ENCODE measurements at places on chromosomes 16 and 17. TPM values are rescaled to one million over a fixed set of nuclear protein-coding genes. Genes with fewer than 3 reads are reported as not detected.
A peak's percentile ranks its signal among the peaks of the same experiment; 100 is the strongest.

DNA sequence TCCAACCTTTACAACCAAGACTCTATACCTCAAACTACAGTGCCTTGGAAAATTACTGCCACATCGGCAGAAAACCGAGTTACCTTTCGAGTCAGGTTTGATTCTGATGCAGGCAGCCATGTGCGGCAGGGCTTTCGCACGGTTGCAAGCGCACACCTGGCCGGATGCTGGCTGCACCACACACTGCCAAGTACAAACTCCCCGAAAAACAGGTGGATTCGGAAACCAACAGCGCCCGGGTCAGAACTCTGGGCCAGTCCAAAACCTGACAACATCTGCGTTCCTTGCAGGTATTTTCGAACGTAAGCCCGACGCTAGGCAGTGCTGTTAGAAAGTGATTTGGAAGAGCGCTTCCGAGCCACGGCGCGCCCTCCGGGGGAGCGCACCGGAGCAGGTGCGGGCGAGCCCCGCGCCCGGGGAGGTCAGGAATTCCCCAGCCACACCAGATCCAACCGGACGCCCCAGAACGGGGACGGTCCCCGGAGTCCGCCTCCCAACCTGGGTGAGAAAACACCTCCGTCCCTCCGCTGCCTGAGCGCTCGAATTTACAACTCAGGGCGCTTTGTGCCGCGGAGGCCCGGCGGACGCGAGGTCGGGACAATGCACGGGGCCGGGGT is 1.2 kb downstream of the USP7 start:
- no peak for DNase-seq

DNA sequence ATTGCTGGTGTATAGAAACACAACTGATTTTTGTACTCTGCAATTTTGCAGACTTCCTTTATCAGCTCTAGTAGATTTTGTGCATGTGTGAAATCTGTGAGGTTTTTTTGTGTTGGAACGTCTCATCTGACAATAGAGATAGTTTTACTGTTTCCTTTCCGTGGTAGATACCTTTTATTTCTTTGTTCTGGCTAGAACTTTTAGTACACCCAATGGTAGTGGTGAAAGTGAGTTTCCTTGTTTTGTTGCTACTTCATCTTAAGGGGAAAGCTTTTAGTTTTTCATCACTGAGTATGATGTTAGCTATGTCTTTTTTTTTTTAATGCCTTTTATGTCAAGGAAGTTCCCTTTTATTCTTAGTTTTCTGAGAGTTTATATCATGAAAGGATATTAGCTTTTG is 118.1 kb downstream of the OR1D5 start:
- DNase-seq, result no peak

GRCh38 chr17:39627712-39628516 is 1.2 kb downstream of the PPP1R1B start:
- peak; percentile 39 for DNase-seq

GRCh38 chr17:44414394-44415155 is 25.1 kb upstream of the ITGA2B start:
- no peak for DNase-seq

DNA sequence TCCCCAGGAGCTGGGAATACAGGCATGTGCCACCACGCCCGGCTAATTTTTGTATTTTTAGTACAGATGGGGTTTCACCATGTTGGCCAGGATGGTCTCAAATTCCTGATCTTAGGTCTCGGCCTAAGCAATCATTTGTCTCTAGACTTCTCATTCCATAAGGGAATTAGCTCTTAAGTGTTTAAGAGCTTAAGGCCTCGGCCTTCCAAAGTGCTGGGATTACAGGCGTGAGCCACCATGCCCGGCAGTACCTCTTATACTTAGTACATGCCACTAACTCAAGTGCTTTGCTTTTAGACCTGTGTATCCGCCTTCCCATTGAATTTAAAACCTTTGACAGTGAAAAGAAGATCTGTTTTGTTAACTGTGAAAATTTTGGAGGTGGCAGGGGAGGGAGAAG is 16.6 kb upstream of the IL21R start:
- DNase-seq, result no peak

DNA sequence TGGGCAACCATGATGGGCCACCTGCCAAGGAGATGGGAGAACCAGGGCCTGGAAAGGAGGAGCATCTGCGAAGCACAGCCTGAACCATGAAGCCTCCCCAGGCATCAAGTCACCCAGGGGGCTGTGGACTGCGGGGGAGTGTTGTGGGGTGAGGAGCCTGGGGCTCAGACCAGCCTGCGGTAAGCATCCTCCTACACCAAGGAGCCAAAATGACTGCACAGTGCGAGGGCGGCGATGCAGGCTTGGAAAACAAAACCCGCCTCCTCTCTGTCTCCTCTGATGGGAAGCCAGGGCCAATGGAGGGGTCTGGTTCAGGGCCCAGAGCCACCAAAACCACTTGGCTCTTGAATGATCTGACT is 18.1 kb upstream of the MAF start:
- DNase-seq, result no peak

Gene NECAB2
- total RNA-seq, result 1.8 TPM

Gene SMARCD2
- total RNA-seq, result 29.2 TPM

Gene CIAO2B
- 127 TPM for total RNA-seq

DNA sequence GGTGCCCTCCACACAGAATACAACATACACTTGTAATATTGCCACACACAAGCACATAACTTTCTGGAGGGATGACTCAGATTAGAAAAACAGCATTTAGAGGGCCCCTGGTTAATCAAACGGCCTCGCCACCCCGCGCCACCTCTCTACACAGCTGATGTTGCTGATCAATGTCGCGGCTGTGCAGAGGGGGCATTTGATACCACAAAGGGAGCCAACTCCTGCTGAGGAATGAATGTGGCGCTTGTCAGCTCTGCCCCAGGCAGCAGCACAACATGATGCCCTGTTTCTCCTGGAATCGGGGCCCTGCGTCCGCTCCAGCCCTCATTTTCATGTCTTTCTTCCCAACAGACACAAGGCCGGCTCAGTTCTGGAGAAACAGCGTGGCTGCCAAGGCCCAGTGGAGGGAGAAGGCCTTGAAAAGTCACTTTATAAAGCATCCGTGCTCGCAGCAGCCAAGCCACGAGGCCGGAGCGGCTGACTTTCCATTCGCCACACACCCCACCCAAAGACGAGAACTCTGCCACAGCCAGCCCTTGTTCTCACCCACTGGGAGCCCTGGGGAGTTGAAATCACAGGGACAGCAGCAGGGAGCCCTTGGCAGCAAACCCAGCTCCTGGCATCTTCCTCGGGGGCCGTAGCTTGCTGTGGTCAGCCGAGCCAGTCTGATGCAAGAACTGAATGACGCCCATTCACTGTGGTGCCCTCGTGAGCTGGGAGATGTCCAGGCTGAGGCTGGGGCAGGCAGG is 65.6 kb downstream of the XYLT1 start:
- peak; percentile 87 for DNase-seq

- no peak for DNase-seq
Observed at GRCh38 chr16:25031132-25031440, 15.9 kb upstream of the ARHGAP17 start.

Gene IGF2BP1
- not detected for total RNA-seq

DNA sequence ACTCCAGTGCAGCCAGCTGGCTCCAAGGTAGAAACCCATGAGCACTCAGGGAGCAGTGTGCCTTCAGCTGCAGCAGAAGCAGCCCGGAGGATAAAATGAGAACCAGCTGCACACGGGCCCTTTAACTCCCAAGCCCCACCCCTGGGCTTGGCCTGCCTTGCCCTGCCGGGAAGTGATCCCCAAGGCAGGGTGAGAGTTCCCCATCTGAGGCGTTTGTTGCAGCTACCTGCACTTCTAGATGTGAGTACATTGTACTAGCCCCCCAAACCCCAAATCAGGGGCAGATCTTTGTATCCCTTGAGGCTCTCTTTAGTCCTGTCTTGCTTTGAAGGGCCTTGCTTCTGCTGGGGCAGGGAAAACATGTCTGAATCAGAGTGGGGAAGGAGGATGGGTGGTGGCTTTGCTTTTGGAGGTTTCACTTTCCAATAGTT is at the start of gene MVP:
Gene MVP, plus strand, starts transcription at position 192 of the 431 bp plus-strand sequence. CDS start 10,088 bp downstream, outside the sequence.
- peak; percentile 88 for DNase-seq

GRCh38 chr17:17380145-17380925 is 77.2 kb downstream of the NT5M start:
- peak; percentile 35 for DNase-seq

Data from Right ventricle myocardium inferior (tissue), 1 donor.